ENCODE measurements at places on chromosomes 3 and 15.

- DNase-seq, result no peak
Measured at GRCh38 chr15:58889363-58889762, 44.1 kb downstream of the SLTM start.

- no peak for DNase-seq
Measured at GRCh38 chr3:50628601-50629000, 11.7 kb downstream of the MAPKAPK3 start.

- no peak for DNase-seq
Measured at GRCh38 chr3:90091549-90091948, 984.1 kb downstream of the EPHA3 start.

GRCh38 chr3:139113993-139114375 lies 69.3 kb upstream of the PRR23C start:
- no peak for DNase-seq

GRCh38 chr15:35479423-35479822 lies 66.5 kb downstream of the DPH6 start:
- DNase-seq, result no peak

DNA sequence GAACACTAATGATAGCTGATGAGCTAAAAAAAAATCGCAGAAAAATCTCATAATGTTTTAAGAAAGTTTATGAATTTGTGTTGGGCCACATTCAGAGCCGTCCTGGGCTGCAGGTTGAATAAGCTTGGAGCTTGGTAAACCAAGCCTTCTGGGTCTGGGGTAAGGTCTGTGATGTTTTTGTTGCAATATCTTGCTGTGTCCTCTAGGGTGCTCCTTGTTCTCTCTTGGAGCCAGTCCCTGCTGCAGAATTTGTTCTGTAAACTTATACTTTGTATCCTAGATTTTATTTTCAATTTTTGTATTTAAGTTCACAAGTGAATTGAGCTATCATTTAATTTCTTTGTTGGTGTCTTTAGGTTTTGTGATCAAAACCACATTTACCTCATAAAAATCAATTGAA lies 143.7 kb downstream of the NR1D2 start:
- no peak for DNase-seq

GRCh38 chr3:157232141-157232540 lies 72.2 kb upstream of the CCNL1 start:
- no peak for DNase-seq

GRCh38 chr3:61247191-61247590 lies 4.1 kb downstream of the FHIT start:
- no peak for DNase-seq

DNA sequence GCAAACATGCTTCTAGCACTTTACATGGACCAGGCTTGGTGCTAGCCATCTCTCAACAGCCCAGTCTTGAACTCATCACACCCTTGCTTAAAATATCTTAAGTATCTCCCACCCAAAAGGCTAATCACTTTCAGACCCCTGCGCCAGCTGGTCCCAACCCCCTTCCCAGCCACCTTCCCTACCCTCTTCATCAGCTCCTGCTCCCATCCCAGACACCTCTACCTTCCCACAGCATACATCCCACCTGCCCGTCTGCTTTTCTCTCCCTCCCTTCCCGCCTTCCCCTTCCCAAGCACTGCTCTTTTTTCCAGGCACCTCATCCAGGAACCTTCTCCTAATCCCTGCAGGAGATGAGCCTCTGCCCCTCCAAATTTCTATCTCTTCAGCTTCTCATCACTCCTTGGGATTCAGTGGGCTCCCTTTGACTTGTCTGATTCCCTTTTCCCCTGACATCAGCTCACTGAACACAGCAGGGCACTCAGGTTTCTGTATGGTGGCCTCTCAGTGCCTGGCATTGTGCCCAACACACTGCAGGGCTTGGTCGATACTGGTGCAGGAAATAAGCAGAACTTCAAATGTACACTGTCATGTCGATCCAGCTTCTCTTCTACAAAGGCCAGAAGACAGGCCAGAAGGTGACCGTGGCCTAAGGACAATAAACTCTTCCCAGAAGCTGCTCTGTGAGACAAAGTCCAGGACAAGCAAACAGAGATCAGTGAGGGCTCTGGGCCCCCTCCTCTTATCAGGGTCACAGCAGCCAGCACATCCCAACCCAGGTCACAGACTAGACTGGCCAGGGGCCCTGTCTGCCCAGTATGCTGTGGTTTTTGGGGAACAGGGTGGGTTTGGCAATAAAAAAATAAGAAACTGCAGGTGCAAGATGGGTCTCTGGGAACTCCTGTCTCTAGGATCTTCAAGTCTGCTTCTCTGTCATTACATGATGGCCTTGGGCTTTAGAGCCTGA lies 2.2 kb upstream of the ITIH1 start:
- DNase-seq, result no peak

DNA sequence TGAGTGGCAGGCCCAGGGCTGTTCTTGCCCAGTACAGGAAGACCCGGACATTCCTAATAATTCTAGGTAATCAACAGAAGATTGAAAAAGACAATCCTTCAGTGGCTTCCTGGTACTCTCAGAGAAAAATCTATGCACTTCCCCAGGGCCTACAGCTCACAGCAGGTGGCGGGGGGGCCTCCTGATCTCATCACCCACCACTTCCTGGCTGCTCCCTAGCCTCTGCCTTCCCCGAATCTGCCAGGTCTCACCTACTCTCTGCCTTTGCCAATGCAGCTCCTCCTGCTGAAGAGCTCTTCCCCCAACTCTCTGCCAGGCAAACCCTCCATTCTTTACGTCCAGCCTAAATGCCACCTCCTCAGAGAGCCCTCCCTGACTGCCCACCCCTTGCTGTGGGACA lies 37.5 kb downstream of the EHD4 start:
- DNase-seq, result no peak

GRCh38 chr3:42052132-42052483 lies 39.0 kb upstream of the TRAK1 start:
- no peak for DNase-seq

DNA sequence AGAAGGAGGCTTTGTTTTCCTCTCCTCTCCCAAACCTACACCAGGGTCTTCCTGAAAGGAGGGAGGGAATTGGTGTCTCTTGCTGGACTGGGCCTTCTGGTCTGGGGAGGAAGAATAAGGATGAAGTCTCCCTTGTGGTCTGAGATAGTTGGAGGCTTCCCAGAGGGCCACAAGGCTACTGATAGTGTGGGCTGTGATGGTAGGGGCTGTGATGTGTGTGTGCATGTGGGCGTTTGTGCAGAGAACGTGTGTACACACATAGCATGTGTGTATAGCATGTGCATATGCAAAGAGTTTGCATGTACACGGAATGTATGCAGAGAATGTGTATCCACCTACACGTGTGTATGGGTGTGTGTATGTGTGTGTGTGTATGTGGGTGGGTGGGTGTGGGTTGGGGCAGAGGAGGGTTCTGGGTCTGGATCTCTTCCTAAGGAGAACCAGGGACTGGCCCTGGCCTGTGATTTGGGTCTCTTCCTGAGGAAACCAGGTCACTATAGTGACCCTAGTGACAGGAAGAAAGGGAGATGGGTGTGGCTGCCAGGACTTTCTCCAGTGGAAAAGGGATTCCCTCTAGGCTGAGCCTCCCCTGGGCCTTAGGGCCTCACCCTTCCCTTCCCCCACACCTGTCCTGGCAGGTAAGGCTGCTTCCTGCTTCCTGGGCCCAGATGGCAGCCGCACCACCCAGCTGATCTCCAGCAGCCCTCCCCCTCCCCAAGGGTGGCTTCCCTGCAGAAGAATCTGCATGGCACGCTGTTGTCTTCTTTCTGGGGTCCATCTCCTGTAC lies 1.7 kb downstream of the FLNB start:
- DNase-seq, result no peak

- DNase-seq, result no peak
Measured at GRCh38 chr15:100940767-100941379, 21.7 kb downstream of the LRRK1 start.

GRCh38 chr3:111639316-111639715 lies 44.2 kb upstream of the ZBED2 start:
- DNase-seq, result no peak

DNA sequence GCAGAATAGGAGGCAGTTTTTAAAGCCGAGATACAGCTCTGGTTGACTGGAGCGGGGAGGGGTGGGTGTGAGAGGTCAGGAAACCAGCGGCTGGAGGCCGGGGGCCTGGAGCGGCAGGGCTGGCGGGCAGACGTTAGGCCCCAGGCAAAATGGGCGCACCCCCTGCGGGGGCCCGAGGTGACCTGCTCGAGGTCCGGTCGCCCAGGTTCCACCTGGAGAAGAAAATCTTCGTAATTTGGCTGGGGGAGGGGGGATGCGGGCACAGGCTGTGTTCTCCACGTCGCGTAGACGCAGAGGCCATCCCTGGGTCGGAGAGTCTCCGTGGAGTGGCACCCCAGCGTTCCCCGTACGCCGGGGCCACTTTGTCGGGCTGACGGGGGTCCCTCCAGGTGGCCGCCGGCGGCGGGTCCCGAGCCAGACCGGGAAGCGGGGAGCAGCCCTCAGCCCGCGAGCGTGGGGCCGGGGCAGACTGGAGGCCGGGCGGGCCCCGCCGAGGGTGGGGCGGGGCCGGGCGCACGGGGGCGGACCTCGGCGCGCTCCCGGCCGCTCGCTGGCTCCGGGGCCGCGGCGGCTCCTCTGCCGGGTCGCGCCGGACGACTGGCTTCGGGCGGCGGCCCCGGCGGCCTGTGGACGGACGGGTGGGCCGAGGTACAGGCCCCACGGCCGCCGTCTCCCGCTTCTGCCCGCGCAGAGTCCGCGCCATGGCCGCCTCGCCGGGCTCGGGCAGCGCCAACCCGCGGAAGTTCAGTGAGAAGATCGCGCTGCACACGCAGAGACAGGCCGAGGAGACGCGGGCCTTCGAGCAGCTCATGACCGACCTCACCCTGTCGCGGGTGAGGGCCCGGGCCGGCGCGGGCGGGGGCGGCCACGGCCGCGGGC lies at the start of gene CRTC3:
Gene CRTC3, plus strand, starts transcription at position 553 of the 879 bp plus-strand sequence. Its CDS starts 149 bp downstream, at position 702.
- peak; percentile 62 for DNase-seq

GRCh38 chr3:146543461-146544001 lies 876 bp downstream of the PLSCR1 start:
- DNase-seq, result no peak

DNA sequence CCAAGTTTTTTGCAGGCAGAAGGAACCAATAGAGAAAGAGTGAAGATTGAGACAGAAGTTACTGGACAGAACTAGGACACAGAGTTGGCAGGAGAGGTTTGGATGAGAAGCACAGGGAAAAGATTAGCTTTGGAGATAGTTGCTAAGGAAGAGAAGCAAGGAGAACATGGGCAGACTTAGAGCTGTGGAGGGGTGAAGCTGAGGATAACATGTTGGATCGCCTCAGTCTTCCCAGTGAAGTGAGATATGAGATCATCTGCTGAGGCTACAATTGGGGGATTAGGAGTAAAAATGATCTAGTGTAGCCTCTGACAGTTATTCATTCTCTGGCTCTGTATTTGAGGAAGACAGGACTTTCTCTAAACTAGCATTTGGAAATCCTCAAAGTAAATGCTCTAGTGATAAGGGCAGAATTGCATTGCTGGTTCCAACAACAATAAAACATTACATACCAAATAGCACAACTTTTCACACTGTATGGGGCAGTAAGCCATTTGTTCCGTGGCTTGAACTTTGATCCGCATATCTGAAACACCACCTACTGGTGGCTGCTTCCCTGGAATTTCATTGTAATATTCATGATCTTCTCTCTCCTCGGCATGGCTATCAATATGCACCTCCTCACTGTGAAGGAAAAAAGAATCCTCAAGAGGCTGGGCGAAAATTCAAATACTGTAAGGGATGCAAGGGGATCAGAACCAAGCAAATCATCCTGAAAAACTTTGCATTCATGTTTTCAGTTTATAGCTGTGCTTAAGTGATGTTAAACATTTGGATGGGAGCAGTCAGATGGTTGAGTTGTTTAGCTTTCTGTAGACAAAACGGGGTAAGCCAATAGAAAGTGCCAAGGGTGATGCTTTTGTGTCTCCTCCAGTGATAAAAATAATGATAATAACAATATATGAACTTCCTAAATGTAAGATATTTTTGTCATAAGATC lies 22.2 kb upstream of the EID1 start:
- no peak for DNase-seq

DNA sequence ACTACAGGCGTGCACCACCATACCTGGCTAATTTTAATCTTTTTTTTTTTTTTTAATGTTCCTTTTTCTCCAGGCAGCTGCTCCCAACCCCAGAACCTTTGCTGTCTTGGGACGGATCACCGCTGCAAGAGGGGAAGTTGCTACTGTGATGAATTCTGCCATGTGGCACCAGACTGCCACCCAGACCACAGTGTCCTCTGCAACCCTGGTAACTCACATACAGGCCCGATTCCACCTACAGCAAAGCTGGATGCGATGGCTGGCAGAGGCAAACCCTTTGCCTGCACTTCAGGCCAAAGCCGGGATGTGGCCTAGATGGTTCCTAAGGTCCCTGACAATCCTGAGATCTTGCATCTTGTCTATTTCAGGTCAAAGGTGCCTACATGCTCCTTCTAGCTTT lies 12.7 kb upstream of the MUC20 start:
- DNase-seq, result no peak

DNA sequence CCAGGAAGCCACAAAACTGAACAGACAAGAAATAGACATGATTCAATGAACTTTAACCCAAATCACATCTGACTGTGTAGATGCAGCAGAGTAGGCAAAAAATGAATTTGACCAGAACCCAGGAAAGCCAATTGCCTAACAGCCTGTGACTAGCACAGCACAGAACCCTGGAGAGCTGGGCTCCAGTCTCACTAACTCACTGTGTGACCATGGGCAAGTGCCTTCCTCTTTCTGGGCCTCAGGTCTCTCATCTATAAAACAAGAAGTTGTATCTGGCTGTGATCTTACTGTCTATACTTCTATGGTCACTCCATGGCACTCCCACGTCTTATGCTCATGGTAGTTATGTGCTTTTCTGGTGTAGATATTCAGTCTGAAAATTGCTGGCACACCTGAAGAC lies 48.1 kb upstream of the USP3 start:
- DNase-seq, result no peak

DNA sequence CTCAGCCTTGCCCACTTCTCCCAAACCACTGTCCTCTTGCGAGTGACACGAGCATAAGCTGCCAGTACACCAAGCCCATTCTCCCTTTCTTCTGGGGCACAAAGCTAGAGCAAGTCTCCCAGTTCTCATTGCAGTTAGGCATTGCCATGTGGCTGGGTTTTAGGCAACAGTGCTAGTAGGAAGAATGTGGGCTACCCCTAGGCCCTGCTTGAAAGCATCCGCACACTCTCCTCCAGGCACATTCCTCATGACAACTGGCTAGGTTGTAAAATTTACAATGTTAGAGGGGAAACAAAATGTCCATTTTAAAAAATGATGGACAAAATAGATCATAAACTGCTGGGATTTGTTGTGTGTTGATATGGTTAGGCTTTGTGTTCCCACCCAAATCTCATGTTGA lies 19.7 kb downstream of the ITGB5 start:
- no peak for DNase-seq

DNA sequence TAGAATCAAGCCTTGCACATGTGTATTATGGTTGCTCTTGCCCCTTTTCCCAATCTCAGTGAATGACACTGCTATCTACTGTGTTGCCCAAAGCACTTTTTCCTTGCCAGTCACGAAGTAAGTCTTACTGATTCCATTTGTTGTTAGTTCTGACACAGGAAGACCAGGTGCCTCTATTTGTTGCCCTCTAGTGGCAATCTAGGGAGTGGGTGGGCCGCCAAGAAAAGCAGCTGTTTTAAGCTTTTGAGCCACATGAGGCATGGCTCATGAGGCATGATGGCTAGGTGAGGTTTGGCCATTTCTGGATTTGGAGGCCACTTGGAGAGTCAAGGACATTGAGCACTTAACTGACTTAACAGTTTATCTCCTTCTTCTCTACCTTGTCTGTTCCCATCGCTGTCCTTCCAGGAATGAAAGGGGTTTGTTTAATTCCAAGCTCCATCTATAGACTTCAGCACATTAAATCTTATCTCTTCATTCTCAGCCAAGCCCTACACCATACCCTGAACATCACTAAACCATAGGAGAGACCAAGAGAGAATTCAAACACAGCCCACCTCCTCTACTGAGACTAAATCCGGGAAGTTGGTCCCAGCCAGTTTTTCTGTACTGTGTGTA lies 103.1 kb downstream of the HCN4 start:
- DNase-seq, result peak; percentile 14
